Esophagus squamous epithelium (tissue), 5 donors: ENCODE measurements at places on chromosomes 1 and 21. TPM values are rescaled to one million over a fixed set of nuclear protein-coding genes. Genes with fewer than 3 reads are reported as not detected.

- no peak overlapping the region for H3K4me3 ChIP-seq
- no peaks in the 10 kb centered on the region for H3K36me3 ChIP-seq
- DNase-seq = no peak
- H3K4me1 ChIP-seq = peaks cover 46% of the 10 kb centered on the region
- H3K27me3 ChIP-seq = no peaks in the 10 kb centered on the region
These were observed 86.5 kb upstream of the ATP1A1 start for GRCh38 chr1:116286541-116286971.

Gene IFI44
- total RNA-seq = 3.1 TPM

Gene HMGN1
- total RNA-seq = 114 TPM

GRCh38 chr1:111213412-111213811, 13.0 kb upstream of the DENND2D start:
- H3K27ac ChIP-seq = no peak overlapping the region
- H3K27me3 ChIP-seq = no peaks in the 10 kb centered on the region
- DNase-seq = no peak
- no peak overlapping the region for H3K4me3 ChIP-seq
- peaks cover 56% of the 10 kb centered on the region for H3K4me1 ChIP-seq
- no peaks in the 10 kb centered on the region for H3K36me3 ChIP-seq

DNA sequence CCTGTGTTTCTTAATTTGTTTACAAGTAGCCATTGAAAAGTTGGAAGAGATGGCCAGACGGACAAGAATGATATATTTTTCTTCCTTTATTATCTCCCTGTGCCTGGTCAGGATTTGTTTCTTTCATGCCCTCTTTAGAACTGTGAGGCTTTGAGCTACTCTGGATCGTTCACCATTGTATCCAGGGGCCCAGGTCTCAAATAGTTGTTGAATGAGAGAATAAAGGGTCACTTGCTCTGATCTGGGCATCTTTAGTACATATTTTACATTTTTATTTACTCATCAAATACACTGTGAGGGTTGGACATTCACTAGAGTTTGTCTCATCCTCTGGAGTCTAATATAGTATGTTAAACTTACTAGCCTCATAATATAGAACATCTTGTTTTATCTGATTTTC, 48.7 kb downstream of the IVNS1ABP start:
- no peak overlapping the region for H3K27ac ChIP-seq
- H3K27me3 ChIP-seq = no peaks in the 10 kb centered on the region
- no peaks in the 10 kb centered on the region for H3K4me1 ChIP-seq
- no peak overlapping the region for H3K4me3 ChIP-seq
